ENCODE measurements at places on chromosomes 5 and 9.

DNA sequence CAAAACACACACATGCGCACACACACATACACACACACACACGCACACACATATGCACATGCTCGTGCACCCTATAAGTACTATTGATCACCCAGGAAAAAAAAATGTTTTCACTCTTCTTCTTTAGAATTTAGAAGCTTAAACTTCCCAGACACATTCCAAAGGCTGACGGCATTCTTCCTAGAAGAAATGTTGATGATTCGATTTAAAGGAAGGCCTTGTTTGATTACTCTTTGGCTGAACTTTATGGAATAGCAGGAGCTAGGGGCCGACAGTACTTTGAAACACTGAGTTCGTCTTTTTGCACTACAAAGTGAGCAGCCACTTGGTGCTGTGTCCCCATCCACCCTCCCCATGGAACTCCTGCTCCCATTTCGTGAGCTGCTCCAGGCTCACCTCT is 113.2 kb downstream of the EGFLAM start:
- no peak for DNase-seq

DNA sequence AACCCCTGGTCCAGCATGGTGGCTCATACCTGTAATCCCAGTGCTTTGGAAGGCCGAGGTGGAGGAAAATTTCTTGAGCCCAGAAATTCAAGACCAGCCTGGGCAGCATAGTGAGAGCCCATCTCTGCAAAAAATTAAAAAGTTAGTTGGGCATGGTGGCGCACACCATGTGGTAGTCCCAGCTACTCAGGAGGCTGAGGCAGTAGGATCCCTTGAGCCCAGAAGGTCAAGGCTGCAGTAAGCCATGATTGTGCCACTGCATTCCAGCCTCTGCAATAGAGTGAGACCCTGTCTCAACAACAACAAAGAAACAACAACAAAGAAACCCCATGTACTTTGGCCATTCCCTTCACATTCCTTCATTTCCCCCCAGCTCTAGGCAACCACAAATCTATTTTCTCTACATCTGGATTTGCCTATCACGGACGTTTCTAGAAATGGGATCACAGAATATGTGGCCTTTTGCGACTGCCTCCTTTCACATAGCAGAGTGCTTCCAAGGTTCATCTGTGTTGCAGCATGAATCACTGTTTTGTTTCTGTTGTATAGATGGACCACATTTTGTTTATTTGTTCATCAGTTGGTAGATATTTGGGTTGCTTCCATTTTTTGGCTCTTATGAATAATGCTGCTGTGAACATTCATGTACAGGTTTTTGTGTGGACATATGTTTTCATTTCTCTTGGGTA is 17.9 kb downstream of the MIGA2 start:
- DNase-seq = no peak

GRCh38 chr5:172923539-172923938 is 35.7 kb upstream of the RPL26L1 start:
- no peak for DNase-seq

DNA sequence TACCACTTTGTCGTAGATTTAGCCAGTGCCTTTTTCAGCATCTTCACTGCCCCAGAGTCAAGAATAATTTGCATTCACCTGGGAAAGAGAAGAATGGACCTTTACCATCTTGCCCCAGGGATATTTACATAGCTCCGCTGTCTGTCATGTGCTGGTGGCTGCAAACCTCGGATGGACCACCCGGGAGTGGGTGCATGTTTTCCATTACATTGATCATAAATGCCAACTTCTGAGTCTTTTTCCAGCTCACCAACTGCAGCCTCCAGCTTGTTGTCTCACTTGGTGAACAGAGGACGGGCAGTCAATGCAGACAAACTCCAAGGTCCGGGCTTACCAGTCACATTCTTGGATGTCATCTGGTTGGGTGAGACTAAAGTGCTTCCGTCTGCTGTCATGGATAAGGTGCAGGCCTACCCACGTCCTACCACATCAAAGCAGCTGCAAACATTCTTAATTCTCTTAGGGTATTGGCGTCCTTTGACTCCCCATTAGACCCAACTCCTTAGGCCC is 155.8 kb upstream of the APC start:
- DNase-seq = no peak

- no peak for DNase-seq
These were observed 195.5 kb downstream of the SEMA5A start for GRCh38 chr5:9350301-9350797.

DNA sequence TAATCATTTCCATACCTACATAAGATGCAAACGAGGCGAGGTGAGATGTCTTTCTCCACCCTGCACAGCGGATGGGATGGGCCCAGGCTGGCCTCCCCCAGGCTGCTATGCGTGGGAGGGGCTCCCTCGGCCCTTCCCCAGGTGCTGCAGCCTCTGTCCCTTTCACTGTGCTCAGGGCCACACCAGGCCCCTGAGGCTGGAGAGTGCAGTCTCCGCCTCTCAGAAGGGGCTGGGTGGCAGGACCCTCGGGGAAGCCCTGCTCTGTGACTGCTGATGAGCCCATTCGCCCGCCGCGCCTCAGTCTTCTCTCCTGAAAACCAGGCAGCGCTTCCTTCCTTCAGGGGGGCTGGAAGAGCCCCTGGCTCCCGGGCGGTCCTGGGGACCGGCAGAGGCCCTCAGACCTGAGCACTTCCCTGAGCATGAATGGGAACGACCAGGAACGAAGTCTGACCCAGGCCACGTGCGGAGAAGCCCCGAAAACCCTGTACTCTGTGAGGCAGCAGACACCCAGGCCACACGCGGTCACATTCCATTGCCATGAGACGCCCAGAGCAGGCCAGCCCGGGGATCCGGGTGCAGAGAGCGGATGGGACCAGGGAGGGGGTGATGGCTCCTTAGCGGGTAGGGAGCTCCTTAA is 21.9 kb upstream of the NOTCH1 start:
- DNase-seq = no peak

GRCh38 chr5:151075698-151076331 is 5.0 kb downstream of the TNIP1 start:
- no peak for DNase-seq

DNA sequence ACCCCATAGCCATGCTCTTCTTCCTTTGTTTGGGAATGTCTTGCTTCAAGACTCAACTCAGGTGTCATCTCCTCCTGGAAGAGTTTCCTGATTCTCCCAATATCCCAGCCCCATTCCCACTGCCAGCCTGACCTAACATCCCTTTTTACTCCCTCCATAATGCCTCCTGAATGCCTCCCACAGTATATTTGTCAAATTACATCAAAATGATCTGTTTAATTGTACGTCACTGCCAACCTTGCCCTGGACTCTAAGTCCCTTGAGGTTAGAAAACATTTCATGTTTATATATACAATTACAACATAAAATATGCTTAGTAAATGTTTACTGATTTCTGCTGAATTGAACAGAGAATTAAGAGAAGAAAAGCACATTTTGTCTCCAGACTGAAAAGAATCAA is 301.6 kb upstream of the PDE4D start:
- no peak for DNase-seq

GRCh38 chr9:34143116-34143515 is 16.6 kb upstream of the DCAF12 start:
- DNase-seq = no peak

DNA sequence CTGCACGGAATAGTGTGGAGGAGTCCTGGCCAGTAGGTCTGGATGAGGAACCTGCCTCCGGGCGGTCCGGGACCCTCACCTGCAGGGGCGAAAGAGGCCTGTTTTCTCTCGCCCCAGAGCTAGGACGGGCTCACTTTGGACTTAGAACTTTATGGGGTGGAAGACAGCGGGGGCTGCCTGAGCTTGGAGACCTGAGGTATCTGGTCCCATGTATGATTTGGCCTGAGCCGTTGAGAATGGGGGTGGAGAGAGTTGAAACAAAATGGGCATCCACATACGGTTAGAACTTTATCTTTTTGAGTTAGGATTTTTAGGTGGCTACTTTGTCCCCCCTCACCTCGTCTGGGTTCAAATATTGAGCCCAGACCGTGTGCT is 681 bp upstream of the ETF1 start:
- DNase-seq = peak; percentile 71

- no peak for DNase-seq
These were observed 34.0 kb upstream of the CKS2 start for GRCh38 chr9:89277043-89277442.

GRCh38 chr9:83007521-83008300 is 55.2 kb downstream of the RASEF start:
- DNase-seq = no peak

DNA sequence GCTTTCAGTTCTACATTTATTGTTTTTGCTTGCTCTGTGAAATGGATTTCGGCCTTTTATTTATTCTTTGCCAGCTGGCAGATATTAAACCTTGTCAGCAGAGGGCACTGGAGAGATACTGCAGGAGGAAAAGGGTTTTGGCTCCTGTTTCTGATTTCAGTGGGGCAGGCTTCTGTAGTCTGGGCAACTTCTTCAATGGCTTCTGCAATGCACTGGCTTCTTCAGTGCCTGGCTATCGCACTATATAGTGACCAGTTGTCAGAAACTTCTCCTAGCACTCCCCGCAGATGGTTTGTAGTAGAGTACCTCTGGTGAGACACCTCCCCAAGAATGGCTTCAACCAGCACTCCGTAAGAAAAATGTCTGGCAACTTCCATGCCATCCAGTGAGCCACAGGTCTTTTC is 3.2 kb upstream of the NFX1 start:
- no peak for DNase-seq

DNA sequence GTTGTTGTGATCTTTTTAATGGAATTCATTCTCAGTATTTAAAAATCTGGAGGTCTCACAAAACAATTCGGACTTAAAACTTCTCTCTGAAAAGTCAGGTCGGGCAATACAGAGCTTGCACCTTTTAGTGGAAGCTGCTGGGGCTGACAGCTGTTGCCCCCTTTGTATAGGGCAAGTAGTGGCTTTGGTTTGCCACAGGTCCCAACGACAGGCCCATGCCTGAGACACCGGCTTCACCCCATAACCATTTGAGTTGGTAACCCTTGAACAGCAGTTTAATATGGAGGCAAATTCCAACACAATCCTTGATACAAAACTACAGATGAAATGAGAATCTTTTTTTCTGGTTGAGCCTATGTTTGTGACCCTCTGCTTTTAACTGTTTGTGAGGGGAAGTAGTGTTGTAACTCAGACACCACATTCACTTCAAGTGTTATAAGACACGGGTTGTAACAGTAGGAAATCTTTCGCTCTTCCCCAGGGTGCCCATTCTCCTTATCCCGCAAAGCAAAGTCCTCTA is 752 bp upstream of the GLRX start:
- no peak for DNase-seq

DNA sequence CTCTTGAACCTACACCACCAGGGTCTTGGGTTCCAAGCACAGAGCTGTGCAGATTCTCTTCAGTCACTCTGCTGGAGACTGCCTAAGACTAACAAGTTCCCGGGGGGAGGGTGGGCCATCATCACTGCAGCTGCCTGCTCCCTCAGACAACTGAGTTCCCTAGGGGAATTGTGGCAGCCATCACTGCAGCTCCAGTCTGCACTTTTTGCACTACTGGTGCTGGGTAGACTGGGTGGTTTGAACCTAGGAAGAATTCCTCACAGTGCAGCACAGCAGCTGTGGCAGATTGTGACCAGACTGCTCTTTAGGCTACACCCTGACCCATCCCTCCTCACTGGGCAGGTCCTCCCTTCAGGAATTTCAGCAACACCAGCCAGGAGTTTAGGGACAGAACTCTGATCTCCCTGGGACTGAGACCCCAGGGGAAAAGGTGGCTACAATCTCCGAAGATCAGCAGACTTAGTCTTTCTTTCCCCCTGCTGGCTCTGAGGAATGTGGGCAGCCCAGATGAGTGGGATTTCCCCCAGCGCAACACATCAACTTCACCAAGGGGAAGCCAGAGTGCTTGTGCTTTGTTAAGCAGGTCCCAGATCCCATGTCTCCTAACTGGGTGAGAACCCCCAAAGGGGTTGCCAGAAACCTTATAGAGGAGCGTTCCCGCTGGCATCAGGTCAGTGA is 30.9 kb upstream of the RGMB start:
- DNase-seq = no peak

GRCh38 chr9:30723656-30724055 is 1660.8 kb upstream of the ACO1 start:
- no peak for DNase-seq

DNA sequence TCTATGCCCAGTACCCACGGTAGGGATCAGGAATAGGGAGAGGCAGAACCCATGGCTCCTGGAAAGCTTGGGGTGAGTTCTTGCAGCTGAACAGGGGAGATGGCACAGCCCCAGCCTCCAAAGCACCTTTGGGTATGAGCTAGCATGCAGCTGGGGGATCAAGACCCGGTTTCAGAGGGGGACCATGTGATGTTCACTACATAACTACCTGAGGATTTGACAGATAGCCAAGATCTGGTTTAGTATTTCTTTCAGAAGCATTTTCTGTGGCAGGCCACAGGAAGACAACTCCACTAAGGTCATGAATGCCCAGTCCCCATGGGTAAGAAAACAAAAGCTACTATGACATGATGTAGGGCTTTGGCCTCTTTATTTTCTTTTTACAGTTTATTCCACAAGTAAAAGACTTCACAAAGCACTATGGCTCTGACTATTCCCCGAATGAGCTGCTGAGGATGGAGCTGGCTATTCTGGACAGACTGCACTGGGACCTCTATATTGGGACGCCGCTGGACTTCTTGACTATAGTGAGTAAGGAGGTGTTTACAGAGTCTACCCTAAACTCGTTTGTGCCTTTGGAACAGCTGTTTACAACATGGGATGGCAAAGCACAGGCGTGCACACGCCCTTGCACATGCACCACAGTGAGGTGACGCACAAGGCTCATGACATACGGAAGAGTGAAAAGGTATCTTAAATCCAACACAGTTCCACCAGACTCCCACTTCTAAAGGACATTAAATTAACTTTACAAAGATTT is 3.4 kb downstream of the CCNI2 start:
- DNase-seq = no peak

DNA sequence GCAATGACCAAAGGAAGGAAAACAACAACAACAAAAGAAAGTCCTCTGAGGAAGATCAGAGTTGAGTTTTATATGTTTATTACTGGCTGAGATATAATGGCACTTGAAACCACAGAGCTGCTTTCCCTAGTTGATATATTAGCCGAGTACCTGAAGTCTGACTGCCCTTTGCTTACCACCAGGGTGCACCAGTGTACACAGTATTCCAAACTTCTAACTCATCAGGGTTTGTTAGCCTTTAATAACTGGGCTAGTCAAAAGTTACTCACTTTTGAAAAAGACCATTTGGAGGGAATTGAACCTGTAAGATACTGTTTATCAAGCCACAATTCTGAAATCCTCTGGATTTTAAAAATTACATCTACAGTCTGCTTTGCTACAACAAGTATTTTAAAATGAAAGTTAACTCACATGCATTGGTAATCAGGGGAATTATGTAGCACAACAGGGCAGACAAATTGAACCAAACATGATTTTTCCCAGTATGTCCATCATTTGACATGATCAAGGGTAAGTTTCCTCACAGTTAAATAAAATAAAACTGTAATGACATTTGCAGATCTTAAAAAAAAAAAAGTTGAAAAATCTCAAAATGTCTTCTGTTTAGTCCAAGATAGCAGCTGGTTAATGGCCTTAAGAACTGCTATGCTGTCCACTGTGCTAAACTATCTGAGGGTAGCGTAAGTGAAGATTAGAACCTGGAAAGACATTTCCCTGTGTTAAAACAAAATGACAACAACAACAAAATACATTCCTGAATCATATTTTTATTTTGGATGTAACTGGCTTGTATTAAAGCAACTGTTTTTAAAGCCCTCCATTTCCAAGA is 57.3 kb upstream of the C6 start:
- DNase-seq = no peak

Data from stimulated activated CD4-positive, alpha-beta T cell treated with anti-CD3 and anti-CD28 coated beads, Interleukin-4, amount 100 ng/mL, for 48 hours (primary cell).